Ascending aorta (tissue), 2 donors: ENCODE measurements at places on chromosomes 11 and 22. TPM values are rescaled to one million over a fixed set of nuclear protein-coding genes. Genes with fewer than 3 reads are reported as not detected.

The KCNQ1OT1 gene
- total RNA-seq = 1.5 TPM

The FBLN1 gene
- 580 TPM for total RNA-seq

The KCTD14 gene
- 0.96 TPM for total RNA-seq

The RIBC2 gene
- total RNA-seq = not detected

The FAM227A gene
- total RNA-seq = 0.43 TPM

The C11orf16 gene
- not detected for total RNA-seq

The GRM5 gene
- total RNA-seq = 10.2 TPM

The PHLDA2 gene
- not detected for total RNA-seq

The JAML gene
- not detected for total RNA-seq

The CARD10 gene
- 21.0 TPM for total RNA-seq

The TEX12 gene
- not detected for total RNA-seq

The DEUP1 gene
- total RNA-seq = not detected

The OR5A1 gene
- total RNA-seq = not detected

The OR51B5 gene
- not detected for total RNA-seq

The TTC28 gene
- 24.5 TPM for total RNA-seq

The VPREB3 gene
- total RNA-seq = not detected

- no peak for DNase-seq
- no peak overlapping the region for H3K4me3 ChIP-seq
- H3K36me3 ChIP-seq = no peaks in the 10 kb centered on the region
- no peaks in the 10 kb centered on the region for H3K27me3 ChIP-seq
- no peak overlapping the region for H3K27ac ChIP-seq
Measured at GRCh38 chr11:127061947-127062346, 61.4 kb upstream of the KIRREL3 start.

DNA sequence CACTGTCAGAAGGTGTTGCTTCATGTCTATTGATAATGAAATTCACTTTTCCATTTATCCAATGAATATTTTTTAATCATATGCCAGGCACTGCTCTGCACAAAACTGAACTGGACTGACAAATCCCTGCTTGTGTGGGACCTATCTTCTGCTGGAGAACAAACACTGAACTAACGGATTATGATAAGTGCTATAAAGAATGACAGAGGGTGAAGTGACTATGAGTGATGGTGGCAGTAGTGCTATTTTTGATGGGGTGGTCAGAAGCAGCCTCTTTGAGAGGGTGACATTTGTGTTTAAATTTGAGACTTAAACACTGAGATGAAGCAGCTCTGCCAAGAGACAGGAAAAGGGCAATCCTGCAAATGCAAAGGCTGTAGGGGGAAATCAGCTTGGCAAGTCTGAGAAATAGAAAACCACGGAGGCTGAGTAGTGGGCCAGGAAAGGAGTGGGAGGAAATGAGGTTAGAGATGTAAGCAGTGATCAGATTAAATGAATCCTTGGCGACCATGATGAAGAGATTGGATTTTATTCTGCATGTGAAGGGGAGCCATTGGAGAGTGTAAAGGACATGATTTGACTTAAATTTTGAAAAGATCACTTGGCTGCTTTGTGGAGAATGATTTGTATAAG is 6.0 kb downstream of the TBCEL start:
- no peaks in the 10 kb centered on the region for H3K27me3 ChIP-seq
- no peaks in the 10 kb centered on the region for H3K36me3 ChIP-seq
- no peak overlapping the region for H3K4me3 ChIP-seq
- no peak overlapping the region for H3K27ac ChIP-seq
- no peak for DNase-seq

- no peaks in the 10 kb centered on the region for H3K4me1 ChIP-seq
- no peak overlapping the region for H3K27ac ChIP-seq
- no peak overlapping the region for H3K4me3 ChIP-seq
- no peak for DNase-seq
- no peaks in the 10 kb centered on the region for H3K27me3 ChIP-seq
Measured at GRCh38 chr11:134373591-134374052, 38.4 kb downstream of the B3GAT1 start.

GRCh38 chr11:21866781-21867180 is 326.1 kb upstream of the ANO5 start:
- no peak overlapping the region for H3K4me3 ChIP-seq
- no peak overlapping the region for H3K27ac ChIP-seq
- no peaks in the 10 kb centered on the region for H3K36me3 ChIP-seq
- no peaks in the 10 kb centered on the region for H3K27me3 ChIP-seq
- DNase-seq = no peak

DNA sequence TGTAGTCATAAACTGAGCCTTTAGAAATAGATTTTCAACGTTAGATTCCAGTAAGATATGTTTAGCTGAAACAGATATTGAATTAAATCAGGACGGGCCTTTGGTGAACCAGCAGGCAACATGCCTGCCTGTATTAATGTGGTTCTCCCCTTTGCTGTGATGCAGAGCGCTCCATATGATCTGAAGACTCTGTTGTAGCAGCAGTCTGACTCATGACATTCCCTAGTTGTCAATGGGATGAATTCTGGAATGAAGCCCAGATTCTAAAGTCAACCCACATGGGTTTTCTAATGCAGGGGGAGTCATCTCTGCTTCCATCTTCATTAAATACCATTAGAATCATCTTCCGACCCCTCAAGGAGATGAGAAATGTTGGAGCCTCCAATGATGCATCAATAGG is 864.5 kb downstream of the NTM start:
- no peaks in the 10 kb centered on the region for H3K27me3 ChIP-seq
- H3K4me3 ChIP-seq = no peak overlapping the region
- H3K27ac ChIP-seq = no peak overlapping the region
- no peak for DNase-seq
- no peaks in the 10 kb centered on the region for H3K36me3 ChIP-seq

DNA sequence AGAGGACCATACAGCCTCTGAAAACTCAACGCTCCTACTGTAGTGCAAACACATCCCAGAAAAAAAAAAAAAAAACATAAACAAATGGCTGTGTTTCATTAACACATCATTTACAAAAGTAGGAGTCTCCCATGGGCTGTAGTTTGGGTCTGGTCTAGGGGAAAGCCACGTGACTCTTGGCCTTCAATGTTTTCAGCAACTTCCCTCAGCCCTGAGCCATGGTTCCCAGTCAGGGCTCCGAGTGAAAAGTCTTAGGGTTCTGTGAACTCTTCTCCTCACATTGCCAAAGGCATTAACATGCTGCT is 58.5 kb downstream of the CSNK2A3 start:
- no peak for DNase-seq
- no peaks in the 10 kb centered on the region for H3K36me3 ChIP-seq
- H3K4me1 ChIP-seq = no peaks in the 10 kb centered on the region
- H3K27me3 ChIP-seq = no peaks in the 10 kb centered on the region
- no peak overlapping the region for H3K27ac ChIP-seq

GRCh38 chr11:43943372-43943930 is 1.0 kb downstream of the C11orf96 start:
- peak overlapping the region; percentile 95 for H3K27ac ChIP-seq
- no peaks in the 10 kb centered on the region for H3K4me1 ChIP-seq
- H3K36me3 ChIP-seq = peaks cover 23% of the 10 kb centered on the region
- DNase-seq = no peak

GRCh38 chr22:28674121-28674563 is 5.5 kb downstream of the TTC28 start:
- H3K36me3 ChIP-seq = no peaks in the 10 kb centered on the region
- H3K4me3 ChIP-seq = no peak overlapping the region
- H3K27me3 ChIP-seq = no peaks in the 10 kb centered on the region
- H3K27ac ChIP-seq = no peak overlapping the region
- no peaks in the 10 kb centered on the region for H3K4me1 ChIP-seq
- no peak for DNase-seq

DNA sequence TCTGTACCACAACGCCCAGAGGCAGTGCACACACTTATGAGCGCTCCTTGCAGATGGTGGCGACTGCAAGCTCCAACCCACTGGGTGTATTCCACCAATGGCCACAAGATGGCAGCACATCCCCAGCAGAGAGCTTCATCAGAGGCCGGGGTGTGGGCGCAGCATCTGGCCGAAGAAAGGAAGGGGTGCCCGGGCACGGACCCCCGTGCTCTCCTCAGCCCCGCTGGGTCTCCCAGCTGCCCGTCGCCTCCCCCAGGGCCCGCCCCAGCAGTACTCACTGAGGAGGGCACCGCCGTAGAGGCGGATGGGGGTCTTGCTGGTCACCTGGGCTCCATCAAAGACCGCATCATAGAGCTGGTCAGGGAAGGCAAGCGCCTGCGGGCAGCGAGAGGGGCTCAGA is 14.2 kb downstream of the TP53I11 start:
- DNase-seq = peak; percentile 26
- H3K27me3 ChIP-seq = no peaks in the 10 kb centered on the region
- H3K4me3 ChIP-seq = no peak overlapping the region
- H3K4me1 ChIP-seq = no peaks in the 10 kb centered on the region
- H3K27ac ChIP-seq = no peak overlapping the region
- peaks cover 4% of the 10 kb centered on the region for H3K36me3 ChIP-seq

DNA sequence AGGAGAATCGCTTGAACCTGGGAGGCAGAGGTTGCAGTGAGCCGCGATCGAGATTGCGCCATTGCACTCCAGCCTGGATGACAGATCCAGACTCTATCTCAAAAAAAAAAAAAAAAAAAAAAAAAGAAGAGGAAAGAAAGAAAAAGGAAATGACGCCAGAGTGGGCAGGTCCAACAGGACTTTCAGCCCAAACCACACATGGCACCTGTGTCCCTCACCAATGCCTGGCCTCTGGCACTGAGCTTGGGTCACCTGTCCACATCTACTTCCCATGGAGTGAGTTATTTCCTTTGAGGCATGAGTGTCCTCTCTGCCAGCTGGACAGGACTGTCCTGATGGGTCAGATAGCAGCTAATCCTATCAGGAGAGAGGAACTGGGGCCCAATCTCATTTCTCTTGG is 15.2 kb upstream of the GCAT start:
- H3K27ac ChIP-seq = no peak overlapping the region
- no peak for DNase-seq
- H3K27me3 ChIP-seq = no peaks in the 10 kb centered on the region
- H3K36me3 ChIP-seq = no peaks in the 10 kb centered on the region

GRCh38 chr11:134033696-134034491 is 35.0 kb upstream of the JAM3 start:
- DNase-seq = peak; percentile 93
- peak overlapping the region; percentile 91 for H3K27ac ChIP-seq
- no peaks in the 10 kb centered on the region for H3K27me3 ChIP-seq
- peaks cover 21% of the 10 kb centered on the region for H3K4me1 ChIP-seq
- H3K4me3 ChIP-seq = peak overlapping the region; percentile 52
- H3K36me3 ChIP-seq = no peaks in the 10 kb centered on the region

GRCh38 chr22:32958001-32958400 is 100.2 kb downstream of the SYN3 start:
- H3K4me1 ChIP-seq = no peaks in the 10 kb centered on the region
- H3K36me3 ChIP-seq = no peaks in the 10 kb centered on the region
- H3K27me3 ChIP-seq = no peaks in the 10 kb centered on the region
- H3K4me3 ChIP-seq = no peak overlapping the region
- no peak overlapping the region for H3K27ac ChIP-seq

DNA sequence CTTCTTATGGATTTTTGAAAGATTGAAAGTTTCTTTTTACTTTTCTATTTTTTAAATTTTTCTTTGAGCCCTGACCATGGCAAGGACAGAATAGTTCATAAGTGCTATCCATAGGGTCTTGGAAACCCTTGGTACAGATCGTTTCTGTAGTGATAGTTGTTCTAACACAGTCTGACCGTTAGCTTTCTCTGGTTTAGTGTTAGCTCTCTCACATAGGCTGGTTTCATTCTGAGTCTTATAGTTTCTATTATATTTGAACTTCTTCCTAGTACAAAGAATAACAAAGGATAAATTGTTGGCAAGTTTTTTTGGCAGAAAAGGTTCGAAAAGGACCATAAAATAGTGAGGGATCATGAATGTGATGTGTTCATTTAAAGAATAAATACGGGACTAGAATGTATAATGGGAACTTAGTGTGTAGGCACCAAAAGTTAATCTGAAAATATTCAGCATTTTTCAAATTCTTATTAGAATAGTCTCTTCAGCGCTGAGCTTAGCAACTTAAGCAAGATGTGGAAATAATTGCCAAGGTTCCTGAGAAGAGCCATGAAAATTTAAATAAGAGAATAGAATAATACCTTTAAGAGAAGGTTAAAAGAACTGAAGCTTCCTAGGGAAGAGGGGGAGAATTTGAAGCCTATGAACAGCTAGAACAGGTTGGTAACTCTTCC is 24.1 kb downstream of the FDX1 start:
- no peak for DNase-seq
- H3K27ac ChIP-seq = no peak overlapping the region
- no peaks in the 10 kb centered on the region for H3K4me1 ChIP-seq

- H3K4me3 ChIP-seq = no peak overlapping the region
- H3K4me1 ChIP-seq = no peaks in the 10 kb centered on the region
- no peaks in the 10 kb centered on the region for H3K27me3 ChIP-seq
- no peaks in the 10 kb centered on the region for H3K36me3 ChIP-seq
- no peak overlapping the region for H3K27ac ChIP-seq
Measured at GRCh38 chr11:133175103-133175502, 357.2 kb downstream of the OPCML start.

GRCh38 chr11:29263971-29264682 is 752.7 kb downstream of the KCNA4 start:
- H3K36me3 ChIP-seq = no peaks in the 10 kb centered on the region
- no peaks in the 10 kb centered on the region for H3K4me1 ChIP-seq
- no peak overlapping the region for H3K27ac ChIP-seq
